ENCODE measurements at places on chromosomes 7 and 10. TPM values are rescaled to one million over a fixed set of nuclear protein-coding genes. Genes with fewer than 3 reads are reported as not detected.
A peak's percentile ranks its signal among the peaks of the same experiment; 100 is the strongest.

Gene AIMP2
- polyA plus RNA-seq, result 128 TPM

Gene C10orf53
- not detected for polyA plus RNA-seq

Gene KIAA1549
- polyA plus RNA-seq, result 0.05 TPM

Gene SSC4D
- polyA plus RNA-seq, result 0.79 TPM

- no peaks in the 10 kb centered on the region for H3K27me3 ChIP-seq
- no peaks in the 10 kb centered on the region for H3K36me3 ChIP-seq
- no peak overlapping the region for H3K27ac ChIP-seq
- H3K4me1 ChIP-seq, result no peaks in the 10 kb centered on the region
Observed at GRCh38 chr10:11355592-11355991, 255.9 kb downstream of the USP6NL start.

- peak overlapping the region; percentile 74 for H3K4me3 ChIP-seq
- no peak for DNase-seq
- H3K36me3 ChIP-seq, result no peaks in the 10 kb centered on the region
- peaks cover 12% of the 10 kb centered on the region for H3K4me1 ChIP-seq
- no peak overlapping the region for H3K27ac ChIP-seq
- no peaks in the 10 kb centered on the region for H3K27me3 ChIP-seq
Observed at GRCh38 chr7:128404143-128404681, 5.6 kb downstream of the IMPDH1 start.

Gene IFIT1B
- polyA plus RNA-seq, result not detected

DNA sequence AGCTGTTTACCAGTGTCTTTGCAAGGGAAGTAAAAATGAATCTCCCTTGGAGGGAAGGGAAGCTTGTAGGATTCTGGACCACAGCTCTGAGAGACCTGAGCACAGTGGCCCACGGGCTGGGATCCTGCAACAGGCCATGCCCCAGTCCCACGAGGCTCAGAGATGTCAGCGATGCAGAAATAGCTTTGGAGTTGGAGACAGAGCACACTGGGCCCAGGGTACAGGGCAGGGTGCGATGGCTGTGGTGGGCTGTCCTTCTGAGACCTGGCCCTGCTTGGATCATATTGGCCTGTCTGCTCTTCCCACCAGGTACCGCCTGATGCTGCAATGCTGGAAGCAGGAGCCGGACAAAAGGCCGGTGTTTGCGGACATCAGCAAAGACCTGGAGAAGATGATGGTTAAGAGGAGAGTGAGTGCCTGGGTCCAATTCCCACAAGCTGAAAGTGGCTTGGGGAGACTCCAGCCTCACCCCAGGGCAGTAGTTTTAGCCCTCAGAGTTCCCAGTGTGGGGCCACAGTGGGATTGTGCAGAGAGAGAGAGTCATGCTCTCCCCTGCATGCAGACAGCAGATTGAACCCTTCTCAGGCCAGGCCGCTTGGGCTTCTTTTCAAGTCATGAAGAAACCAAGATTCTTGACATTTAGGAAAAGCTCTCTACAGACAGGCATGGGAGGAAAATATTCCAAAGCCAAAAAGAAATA lies 13.5 kb upstream of the CSGALNACT2 start:
- no peak for DNase-seq
- no peak overlapping the region for H3K27ac ChIP-seq
- peaks cover 39% of the 10 kb centered on the region for H3K4me1 ChIP-seq
- H3K4me3 ChIP-seq, result no peak overlapping the region
- H3K27me3 ChIP-seq, result no peaks in the 10 kb centered on the region

DNA sequence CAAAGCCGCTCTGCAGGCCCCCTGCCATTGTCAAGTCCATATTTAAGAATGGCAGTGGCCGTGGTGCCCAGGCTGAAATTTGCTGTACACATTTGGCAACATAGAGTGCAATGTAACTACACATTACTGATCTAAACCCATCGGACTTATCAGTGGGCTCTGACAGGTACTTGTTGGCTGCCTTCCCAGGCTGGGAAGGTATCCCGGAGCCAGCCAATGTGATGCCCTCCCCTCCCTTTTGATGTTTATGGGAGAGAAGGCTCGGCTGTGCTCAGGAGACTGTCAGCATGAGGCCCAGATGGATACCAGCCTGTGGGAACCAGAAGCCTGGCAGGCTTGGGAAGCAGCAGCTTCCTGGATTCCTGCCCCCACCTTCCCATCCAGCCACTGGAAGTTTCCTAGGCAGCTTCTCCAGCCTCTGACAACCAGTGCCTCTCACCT lies 146.1 kb upstream of the TCF7L2 start:
- no peaks in the 10 kb centered on the region for H3K36me3 ChIP-seq
- DNase-seq, result no peak
- H3K27ac ChIP-seq, result no peak overlapping the region
- no peaks in the 10 kb centered on the region for H3K4me1 ChIP-seq
- H3K27me3 ChIP-seq, result no peaks in the 10 kb centered on the region

GRCh38 chr7:157845203-157845835 lies 508.5 kb downstream of the DNAJB6 start:
- no peak overlapping the region for H3K27ac ChIP-seq
- H3K4me1 ChIP-seq, result no peaks in the 10 kb centered on the region
- H3K4me3 ChIP-seq, result no peak overlapping the region
- no peaks in the 10 kb centered on the region for H3K27me3 ChIP-seq
- H3K36me3 ChIP-seq, result no peaks in the 10 kb centered on the region
- DNase-seq, result no peak

GRCh38 chr10:133117688-133118071 lies 30.0 kb downstream of the ADGRA1 start:
- no peaks in the 10 kb centered on the region for H3K27me3 ChIP-seq
- no peak for DNase-seq
- H3K4me1 ChIP-seq, result no peaks in the 10 kb centered on the region
- H3K4me3 ChIP-seq, result no peak overlapping the region
- no peaks in the 10 kb centered on the region for H3K36me3 ChIP-seq
- H3K27ac ChIP-seq, result no peak overlapping the region

- H3K36me3 ChIP-seq, result no peaks in the 10 kb centered on the region
- DNase-seq, result no peak
Observed at GRCh38 chr7:119252962-119253361, 1020.0 kb upstream of the KCND2 start.

DNA sequence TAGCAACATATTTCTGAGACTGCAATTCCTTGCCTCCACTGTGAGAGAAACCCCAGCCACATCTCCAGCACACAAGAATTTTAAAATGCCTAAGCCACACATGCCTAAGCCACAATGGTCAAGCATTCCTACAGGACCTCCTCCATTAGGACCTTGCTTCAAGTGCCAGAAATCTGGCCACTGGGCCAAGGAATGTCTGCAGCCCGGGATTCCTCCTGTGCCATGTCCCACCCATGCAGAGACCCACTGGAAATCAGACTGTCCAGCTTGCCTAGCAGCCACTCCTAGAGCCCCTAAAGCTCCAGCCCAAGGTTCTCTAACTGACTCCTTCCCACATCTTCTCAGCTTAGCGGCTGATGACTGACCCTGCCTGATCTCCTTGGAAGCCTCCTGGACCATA lies 117.5 kb downstream of the AHR start:
- no peaks in the 10 kb centered on the region for H3K36me3 ChIP-seq
- no peak for DNase-seq
- no peaks in the 10 kb centered on the region for H3K4me1 ChIP-seq
- no peak overlapping the region for H3K27ac ChIP-seq
- no peak overlapping the region for H3K4me3 ChIP-seq

DNA sequence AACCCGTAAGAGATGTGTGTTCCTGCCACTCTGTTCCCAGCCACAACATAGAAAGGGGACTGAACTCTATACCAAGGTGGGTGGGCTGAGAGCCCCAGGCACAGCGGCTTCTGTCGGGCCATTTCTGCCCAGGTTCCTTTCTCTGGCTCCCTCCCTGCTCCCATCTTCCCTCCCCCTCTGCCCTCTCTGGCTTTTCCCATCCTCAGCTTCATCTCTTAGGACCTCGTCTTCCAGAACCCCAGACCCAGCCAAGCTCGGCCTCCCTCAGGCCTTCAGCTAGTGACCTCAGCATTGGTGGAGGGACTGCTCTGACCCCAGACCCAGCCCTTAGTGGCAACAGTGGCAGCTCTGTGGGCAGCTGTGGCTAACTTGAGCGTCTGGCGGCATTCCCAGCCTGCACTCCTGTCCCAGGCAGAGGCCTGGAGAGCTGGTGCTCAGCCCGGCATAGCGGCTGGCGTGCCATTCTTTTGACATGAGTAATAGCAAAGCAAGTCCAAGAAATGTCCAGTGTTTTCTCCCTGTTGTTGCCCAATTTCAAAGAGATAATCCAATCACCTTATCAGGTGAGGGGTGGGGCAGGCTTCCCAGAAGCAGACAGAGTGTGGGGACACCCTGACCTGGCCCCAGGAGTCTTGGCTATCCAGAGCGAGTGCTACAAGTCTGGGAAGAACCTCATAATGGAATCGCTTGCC lies 15.9 kb downstream of the PTPRE start:
- no peak overlapping the region for H3K4me3 ChIP-seq
- DNase-seq, result no peak
- no peaks in the 10 kb centered on the region for H3K27me3 ChIP-seq
- H3K27ac ChIP-seq, result no peak overlapping the region

Gene CLDN4
- polyA plus RNA-seq, result not detected

- no peaks in the 10 kb centered on the region for H3K27me3 ChIP-seq
- no peaks in the 10 kb centered on the region for H3K4me1 ChIP-seq
- H3K36me3 ChIP-seq, result no peaks in the 10 kb centered on the region
- H3K4me3 ChIP-seq, result no peak overlapping the region
Observed at GRCh38 chr7:134120405-134120804, 6.7 kb upstream of the LRGUK start.

- DNase-seq, result no peak
- no peaks in the 10 kb centered on the region for H3K27me3 ChIP-seq
- H3K4me3 ChIP-seq, result no peak overlapping the region
- H3K27ac ChIP-seq, result no peak overlapping the region
- no peaks in the 10 kb centered on the region for H3K36me3 ChIP-seq
Observed at GRCh38 chr7:13989949-13990305, 461 bp upstream of the ETV1 start.

GRCh38 chr7:75951506-75951905 lies 36.6 kb downstream of the POR start:
- no peaks in the 10 kb centered on the region for H3K27me3 ChIP-seq
- H3K27ac ChIP-seq, result no peak overlapping the region
- H3K4me1 ChIP-seq, result no peaks in the 10 kb centered on the region
- no peak overlapping the region for H3K4me3 ChIP-seq
- peaks cover 4% of the 10 kb centered on the region for H3K36me3 ChIP-seq

GRCh38 chr10:32408690-32409089 lies 37.2 kb upstream of the CCDC7 start:
- no peak overlapping the region for H3K4me3 ChIP-seq
- H3K27me3 ChIP-seq, result no peaks in the 10 kb centered on the region
- H3K36me3 ChIP-seq, result no peaks in the 10 kb centered on the region
- DNase-seq, result no peak

GRCh38 chr10:29647478-29647877 lies 12.7 kb upstream of the SVIL start:
- no peak for DNase-seq
- no peak overlapping the region for H3K27ac ChIP-seq
- no peaks in the 10 kb centered on the region for H3K27me3 ChIP-seq
- H3K36me3 ChIP-seq, result no peaks in the 10 kb centered on the region

Gene CTAGE4
- 0.54 TPM for polyA plus RNA-seq

DNA sequence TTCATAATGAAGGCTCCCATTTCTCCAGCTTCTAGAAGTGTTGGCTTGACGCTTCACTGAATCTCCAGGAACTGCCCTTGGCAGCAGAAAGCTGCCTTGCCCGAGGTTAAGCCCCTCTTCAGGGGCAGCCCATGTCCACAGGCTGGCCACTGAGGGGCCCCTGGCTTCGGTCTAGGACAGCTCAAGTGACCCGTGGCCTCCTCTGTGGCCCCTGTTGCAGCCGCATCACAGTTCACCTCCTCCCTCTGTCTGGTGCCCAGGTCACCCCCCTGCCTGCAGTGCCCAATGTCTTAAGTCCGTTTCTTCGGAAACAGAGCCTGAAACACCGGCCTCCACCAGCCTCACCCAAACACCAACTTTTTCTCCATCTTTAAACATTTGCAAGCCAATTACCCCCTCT lies 279.2 kb upstream of the MKI67 start:
- H3K4me1 ChIP-seq, result no peaks in the 10 kb centered on the region
- no peak for DNase-seq
- H3K27ac ChIP-seq, result no peak overlapping the region
- H3K27me3 ChIP-seq, result no peaks in the 10 kb centered on the region
- H3K36me3 ChIP-seq, result no peaks in the 10 kb centered on the region

GRCh38 chr10:114508376-114508775 lies 104.1 kb upstream of the AFAP1L2 start:
- DNase-seq, result no peak
- no peaks in the 10 kb centered on the region for H3K36me3 ChIP-seq
- no peaks in the 10 kb centered on the region for H3K27me3 ChIP-seq

DNA sequence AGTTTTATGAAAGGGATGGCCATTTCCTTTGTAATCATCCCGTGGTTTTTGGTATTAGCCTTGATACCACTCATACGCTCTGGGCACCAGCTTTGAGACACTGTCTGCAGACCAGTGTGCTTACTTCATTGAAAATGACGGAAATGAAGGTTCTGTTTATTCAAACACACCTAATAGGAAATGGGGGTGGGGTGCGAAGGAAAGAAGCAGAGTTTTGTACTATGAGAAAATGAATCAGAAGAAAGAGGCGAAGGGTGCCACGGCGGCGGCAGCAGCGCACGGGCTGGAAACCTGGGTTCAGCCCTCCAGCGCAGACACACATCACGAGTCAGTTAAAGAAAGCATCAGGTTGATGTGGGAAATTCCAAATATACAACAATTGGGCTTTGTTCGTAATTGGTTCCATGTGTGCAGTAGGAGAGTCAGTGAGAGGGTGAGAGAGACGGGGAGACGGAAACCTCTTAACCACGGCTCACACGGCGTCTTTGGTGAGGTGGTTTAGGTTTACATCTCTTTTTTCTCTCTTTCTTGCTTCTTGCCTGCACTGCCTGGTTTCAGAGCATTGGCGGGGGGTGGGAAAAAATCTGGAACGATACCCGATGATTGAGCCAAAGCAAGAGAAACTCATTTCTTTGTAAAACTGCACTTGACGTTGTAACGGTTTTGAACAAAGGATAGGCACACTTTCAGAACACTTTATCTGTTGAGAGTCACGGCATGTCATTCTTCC lies 321.2 kb downstream of the FRMD4A start:
- H3K27ac ChIP-seq, result peak overlapping the region; percentile 72
- peaks cover 3% of the 10 kb centered on the region for H3K27me3 ChIP-seq
- peaks cover 11% of the 10 kb centered on the region for H3K4me1 ChIP-seq

Gene PNLIPRP1
- polyA plus RNA-seq, result not detected

Gene INHBA
- not detected for polyA plus RNA-seq

GRCh38 chr7:154794147-154794780 lies 208.7 kb downstream of the PAXIP1 start:
- no peaks in the 10 kb centered on the region for H3K36me3 ChIP-seq
- DNase-seq, result no peak
- H3K27ac ChIP-seq, result no peak overlapping the region
- H3K27me3 ChIP-seq, result no peaks in the 10 kb centered on the region

Gene PPP1R17
- polyA plus RNA-seq, result 0.19 TPM

Gene PDE6C
- not detected for polyA plus RNA-seq

Gene SPACDR
- 0.43 TPM for polyA plus RNA-seq

GRCh38 chr10:85610381-85611092 lies 756.1 kb downstream of the GRID1 start:
- H3K4me3 ChIP-seq, result no peak overlapping the region
- DNase-seq, result no peak
- H3K27ac ChIP-seq, result no peak overlapping the region
- peaks cover 10% of the 10 kb centered on the region for H3K4me1 ChIP-seq
- no peaks in the 10 kb centered on the region for H3K27me3 ChIP-seq

- no peaks in the 10 kb centered on the region for H3K36me3 ChIP-seq
- H3K4me3 ChIP-seq, result no peak overlapping the region
- H3K27ac ChIP-seq, result no peak overlapping the region
- H3K27me3 ChIP-seq, result no peaks in the 10 kb centered on the region
- H3K4me1 ChIP-seq, result no peaks in the 10 kb centered on the region
- DNase-seq, result no peak
Observed at GRCh38 chr7:68770649-68771048, 827.6 kb upstream of the AUTS2 start.
